ENCODE measurements at places on chromosomes 7 and 10.

DNA sequence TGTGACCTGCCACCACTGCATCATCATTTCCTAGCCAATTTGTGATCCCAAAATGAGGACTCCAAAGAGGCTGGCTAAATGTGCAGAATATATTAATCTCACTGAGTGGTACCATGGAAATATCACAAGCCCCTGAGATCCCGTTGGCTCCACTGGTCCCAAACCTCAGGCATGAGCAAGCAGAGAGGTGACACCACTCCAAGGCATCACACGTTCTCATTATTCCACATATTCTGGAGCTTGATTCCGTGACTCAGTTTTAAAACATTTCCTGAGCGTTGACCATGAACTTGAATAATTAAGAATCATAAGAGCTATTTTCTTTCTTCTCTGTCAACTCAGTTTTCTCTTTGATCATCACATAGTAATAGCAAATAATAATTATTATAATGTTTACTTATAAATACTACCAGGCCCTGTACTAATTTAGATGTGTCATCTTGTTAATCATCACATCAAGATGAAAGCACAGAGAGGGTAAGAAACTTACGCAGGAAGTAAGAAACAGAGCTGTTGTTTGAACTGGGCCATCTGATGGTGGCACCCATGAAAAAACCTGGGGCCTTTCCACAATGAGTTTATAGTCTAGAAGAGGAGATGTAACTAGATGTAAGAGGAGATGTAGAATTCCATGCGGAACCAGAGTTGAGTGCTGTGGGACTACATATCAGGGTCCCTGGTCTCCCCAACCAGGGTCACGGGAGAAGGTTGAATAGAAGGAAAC, 3.5 kb downstream of the APBB1IP start:
- peak; percentile 66 for DNase-seq

DNA sequence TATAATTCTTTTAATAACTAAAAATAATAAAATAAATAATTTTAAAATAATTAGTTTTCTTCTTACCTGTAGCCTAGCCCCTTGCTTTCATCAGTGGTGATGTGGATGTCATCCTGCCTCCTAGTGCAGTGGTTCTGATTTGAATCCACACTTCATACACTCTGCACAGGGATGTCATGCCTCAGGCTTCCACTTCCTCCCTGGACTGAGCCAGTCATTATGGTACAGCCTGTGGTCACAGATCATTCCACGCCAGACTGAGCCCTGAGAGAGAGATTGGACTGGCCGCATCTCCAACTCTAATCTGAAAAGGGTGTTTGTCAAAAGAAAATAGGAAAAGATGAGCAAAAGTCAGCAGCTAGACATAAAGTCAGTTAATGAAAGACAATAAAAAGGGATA, 436.2 kb upstream of the IGFBP3 start:
- DNase-seq = no peak

DNA sequence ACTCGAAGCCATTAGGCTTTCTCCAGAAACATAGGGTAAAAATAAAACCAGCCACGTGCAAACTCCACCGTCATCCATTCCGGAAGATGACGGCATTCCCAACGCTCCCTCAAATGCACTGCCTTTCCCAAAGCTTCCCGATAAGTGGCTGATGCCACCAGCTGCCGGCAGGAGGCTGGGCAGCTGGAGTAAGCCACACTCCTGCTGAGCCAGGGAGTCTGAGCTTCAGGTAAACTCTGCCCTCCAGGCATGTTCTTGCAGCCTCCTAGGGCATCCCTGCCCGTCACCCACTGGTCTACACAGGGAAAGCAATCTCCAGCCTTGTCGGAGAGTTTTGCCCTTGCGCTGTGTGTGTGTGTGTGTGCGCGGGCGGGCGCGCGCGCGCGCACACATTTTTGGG, 40.5 kb upstream of the TMEM273 start:
- no peak for DNase-seq

GRCh38 chr7:37666026-37666799, 17.4 kb upstream of the GPR141 start:
- no peak for DNase-seq

- no peak for DNase-seq
These were observed 25.4 kb upstream of the MRC1 start for GRCh38 chr10:17783751-17784150.

DNA sequence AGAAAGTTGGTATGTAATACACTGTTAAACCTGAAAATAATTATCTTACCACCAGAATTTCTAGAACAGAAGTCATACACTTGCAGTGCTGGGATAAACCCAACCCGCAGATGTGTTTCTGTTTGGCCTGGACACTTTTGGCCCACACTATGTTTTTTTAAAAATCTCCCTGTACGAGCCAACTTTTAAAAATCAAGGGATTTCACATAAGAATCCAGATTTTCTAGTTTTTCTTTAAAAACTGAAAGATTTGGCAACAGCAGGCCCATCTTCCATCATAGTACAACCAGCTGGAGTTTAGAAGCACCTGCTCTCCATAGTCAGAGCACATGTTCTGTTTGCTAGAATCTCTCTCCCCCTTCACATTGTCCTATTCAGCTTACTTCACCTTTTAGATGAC, 74.0 kb downstream of the TLL2 start:
- no peak for DNase-seq

- DNase-seq = no peak
These were observed 4.4 kb upstream of the ASB13 start for GRCh38 chr10:5670662-5671375.

- peak; percentile 19 for DNase-seq
These were observed 171.2 kb downstream of the PRKAG2 start for GRCh38 chr7:151705636-151706276.
